Right lung (tissue), 10 donors: ENCODE measurements at places on chromosomes 12 and 14. TPM values are rescaled to one million over a fixed set of nuclear protein-coding genes. Genes with fewer than 3 reads are reported as not detected.

DNA sequence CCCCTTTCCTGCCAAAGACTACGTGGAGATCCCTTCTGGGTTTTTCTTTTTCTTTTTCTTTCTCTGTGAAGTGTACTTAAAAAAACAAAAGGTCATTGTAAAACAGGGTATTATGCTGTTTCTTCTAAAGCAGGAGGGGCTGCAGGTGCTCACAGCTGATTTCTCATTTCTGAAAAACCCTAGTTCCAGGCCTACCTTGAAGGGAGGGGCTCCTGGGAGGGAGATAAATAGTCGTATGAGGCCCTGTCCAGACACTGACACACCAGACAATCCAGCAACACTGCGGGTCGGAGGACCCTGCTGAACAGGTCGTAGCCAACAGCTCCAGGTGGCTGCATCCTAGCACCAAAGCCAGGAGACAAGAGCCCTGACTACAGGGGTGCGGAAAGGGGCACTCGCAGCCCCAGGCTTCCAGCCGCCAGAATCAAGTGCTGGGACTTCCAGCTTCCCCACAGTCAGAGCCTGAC is 41.1 kb downstream of the PSMA6 start:
- no peak for DNase-seq

- DNase-seq = no peak
Measured at GRCh38 chr12:45502481-45503128, 226.9 kb upstream of the ARID2 start.

- DNase-seq = no peak
Measured at GRCh38 chr12:107511292-107511691, 174.3 kb upstream of the PWP1 start.

DNA sequence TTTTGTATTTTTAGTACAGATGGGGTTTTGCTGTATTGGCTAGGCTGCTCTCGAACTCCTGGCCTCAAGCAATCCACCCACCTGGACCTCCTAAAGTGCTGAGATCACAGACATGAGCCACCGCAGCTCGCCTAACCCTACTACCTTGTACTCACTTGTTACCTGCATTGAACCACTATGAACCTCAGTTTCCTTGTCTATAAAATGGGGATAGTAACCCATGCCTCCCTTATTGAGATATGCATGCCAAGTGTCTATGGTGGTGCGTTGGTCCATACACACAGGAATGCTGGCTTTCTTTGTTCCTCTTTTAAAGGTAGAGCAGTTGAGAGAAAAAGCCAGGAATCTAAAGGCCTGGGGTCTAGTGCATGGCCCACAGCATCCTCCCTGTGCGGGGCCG is 40.9 kb downstream of the KDM2B start:
- DNase-seq = no peak

DNA sequence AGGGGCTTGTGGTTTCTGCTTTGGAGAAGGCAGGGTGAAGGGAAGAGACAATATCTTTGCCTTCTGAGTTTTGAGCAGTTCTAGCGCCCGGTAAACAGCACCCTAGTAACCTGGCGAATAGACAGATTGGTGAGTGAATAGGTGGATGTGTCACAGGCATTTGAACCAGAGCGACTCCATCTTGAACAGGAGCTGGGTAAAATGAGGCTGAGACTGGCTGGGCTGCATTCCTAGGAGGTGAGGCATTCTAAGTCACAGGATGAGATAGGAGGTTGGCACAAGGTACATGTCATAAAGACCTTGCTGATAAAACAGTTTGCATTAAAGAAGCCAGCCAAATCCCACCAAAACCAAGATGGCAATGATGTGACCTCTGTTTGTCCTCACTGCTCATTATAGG is 643.6 kb upstream of the TMEM132C start:
- no peak for DNase-seq

- no peak for DNase-seq
Measured at GRCh38 chr12:62346817-62347216, 86.6 kb downstream of the USP15 start.

- DNase-seq = no peak
Measured at GRCh38 chr12:18373181-18373580, 111.9 kb downstream of the PIK3C2G start.

DNA sequence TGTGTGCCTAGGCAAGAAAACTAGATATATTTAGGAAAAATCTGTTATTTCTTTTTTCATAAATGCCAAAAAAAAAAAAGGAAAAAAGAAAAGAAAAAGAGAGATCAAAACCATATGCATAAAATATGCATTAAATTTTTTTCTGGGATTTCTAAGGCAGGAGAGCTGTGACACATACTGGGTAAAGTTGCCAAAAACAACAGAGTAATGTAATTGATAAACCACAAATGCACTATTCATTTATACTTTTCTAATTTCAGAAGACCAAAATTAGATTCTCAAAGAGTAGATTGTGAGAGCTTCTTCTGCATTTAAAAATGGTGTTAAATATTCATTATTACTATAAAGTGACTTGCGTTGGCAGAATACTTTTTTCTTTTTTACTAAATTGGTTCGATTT is 673.8 kb upstream of the MGAT4C start:
- no peak for DNase-seq

- no peak for DNase-seq
Measured at GRCh38 chr12:31267966-31268365, 58.0 kb downstream of the SINHCAF start.

DNA sequence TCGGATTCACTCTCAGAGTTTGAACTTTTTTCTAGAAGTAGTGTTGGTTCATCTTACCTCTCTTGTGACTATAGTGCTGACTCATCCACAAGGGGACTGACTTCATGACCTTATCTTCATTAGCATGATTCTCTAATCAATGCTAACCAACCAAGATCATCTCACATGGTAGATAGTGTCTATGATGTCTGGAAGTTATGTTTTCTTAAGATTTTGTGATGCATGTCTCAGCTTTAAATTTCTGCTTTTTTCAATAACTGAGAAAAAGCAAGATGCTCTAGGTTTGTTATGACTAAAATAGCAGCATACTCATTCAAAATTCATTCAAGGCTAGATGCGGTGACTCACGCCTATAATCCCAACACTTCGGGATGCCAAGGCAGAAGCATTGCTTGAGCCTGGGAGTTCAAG is 12.3 kb upstream of the SLC35E3 start:
- no peak for DNase-seq

DNA sequence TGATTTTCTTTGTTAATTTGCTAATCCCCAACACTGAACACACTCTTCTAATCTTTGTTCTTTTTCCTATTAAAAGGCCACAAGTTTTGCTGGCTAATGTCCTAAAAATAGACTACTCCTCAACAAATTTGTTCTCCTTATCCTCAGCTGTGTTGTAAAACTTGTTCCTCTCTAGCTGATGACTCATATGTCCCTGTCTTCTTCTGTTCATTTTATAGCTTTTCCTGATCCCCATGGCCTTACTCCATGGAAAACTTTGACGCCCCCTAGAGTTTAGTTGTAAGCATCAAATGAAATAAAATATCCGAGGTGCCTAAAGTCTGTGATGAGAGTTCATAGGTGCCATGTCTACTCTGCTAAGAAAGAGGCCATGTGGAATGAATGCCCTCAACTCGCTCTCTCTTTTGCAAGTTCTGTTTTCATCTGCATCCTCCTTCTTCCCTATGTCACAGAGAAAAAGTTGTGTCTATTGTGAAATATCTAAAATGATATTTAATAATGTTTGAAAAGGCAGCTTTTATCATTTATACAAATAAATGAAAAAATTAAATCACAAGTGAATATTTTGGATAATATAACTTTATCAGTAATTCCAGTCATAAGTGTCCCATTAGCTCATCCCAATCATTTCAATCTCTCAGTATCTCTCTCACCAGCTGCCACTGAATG is 237.9 kb downstream of the IPO8 start:
- DNase-seq = no peak

- no peak for DNase-seq
Measured at GRCh38 chr12:3071107-3071506, 6.1 kb upstream of the TSPAN9 start.

- peak; percentile 27 for DNase-seq
Measured at GRCh38 chr14:54535646-54536045, 25.9 kb downstream of the CGRRF1 start.

DNA sequence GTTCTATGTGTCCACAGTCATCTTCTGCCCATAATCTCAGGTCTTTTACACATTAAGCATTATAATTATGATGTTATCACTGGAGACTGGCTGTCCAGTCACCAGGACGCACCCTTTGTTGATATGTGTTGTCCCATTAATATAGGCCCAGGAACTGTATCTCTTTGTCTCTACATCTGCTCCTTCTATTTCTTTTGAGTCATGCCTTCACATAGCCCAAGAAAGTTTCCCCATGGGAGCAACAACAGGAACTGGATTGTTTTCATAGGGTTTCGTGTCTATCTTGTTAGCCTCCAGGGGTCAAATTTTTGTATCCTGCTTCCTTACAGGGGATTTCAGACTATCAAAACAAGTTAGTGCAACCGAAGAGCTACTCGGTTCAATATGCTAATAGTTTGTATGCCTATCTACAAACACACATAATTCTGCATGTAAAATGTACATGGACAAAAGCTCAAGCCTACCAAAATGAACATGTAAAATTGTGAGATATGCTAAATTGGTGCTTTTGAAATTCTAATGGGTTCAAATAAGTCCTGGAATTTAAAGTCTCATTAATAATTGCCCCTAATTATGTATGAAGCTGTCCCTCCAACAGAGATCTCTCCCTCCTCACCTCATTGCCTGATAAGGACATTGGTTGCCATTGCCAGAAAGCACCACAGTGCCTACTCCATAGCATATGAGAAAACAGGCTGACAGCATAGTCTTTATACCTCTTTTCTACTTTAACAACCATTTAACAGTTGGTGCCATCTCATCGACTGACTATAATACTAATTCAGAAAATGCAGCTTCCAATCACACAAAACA is 99.8 kb upstream of the DIO2 start:
- DNase-seq = peak; percentile 73

- no peak for DNase-seq
Measured at GRCh38 chr12:89183985-89184435, 168.3 kb downstream of the DUSP6 start.

DNA sequence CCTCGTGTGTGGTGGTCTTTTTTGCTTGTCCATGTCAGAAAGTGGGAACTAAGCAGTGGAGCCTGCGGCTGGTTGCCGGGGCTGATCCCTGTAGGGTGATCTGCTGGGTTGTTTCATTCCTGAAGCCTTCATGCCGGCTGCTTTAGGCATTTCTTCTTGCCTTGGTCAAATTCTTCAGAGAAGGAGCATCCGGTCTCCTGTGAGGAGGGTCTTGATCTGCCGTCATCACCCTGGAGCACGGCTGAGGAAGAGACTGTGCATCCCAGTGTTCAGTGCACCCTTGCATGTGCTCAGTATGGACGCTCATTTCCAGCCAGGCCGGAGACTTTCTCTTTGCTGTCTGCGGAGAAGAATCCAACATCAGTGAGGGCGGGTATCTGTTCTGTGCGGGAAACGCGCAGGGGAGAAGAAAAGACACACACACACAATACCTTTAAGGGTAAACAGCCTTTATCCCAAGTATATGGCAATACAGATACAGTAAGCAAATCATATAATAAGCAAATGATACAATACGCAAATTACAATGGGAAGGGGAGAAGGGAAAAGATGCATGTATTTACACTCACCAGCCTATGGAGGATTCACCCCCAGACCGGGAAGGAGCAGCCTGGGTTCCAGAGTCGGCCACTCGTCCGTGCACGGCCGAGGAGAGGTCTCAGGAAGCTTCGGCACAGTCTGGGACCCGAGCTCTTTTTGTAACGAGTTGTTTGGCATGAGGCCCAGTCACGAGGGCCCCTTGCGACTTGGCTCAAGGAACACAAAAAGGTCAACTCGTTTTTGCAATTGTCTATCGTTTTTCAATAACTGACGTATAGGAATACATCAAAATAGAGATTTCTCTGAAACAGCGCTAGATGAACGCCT is 1366.8 kb upstream of the TMEM132C start:
- DNase-seq = no peak

GRCh38 chr12:42283739-42284138 is 42.2 kb downstream of the ZCRB1 start:
- no peak for DNase-seq

GRCh38 chr12:45880533-45880932 is 109.8 kb downstream of the SCAF11 start:
- no peak for DNase-seq

- DNase-seq = no peak
Measured at GRCh38 chr14:36522347-36522971, 2.4 kb upstream of the NKX2-1 start.

- no peak for DNase-seq
Measured at GRCh38 chr12:50951112-50951511, 1.2 kb upstream of the HIGD1C start.

DNA sequence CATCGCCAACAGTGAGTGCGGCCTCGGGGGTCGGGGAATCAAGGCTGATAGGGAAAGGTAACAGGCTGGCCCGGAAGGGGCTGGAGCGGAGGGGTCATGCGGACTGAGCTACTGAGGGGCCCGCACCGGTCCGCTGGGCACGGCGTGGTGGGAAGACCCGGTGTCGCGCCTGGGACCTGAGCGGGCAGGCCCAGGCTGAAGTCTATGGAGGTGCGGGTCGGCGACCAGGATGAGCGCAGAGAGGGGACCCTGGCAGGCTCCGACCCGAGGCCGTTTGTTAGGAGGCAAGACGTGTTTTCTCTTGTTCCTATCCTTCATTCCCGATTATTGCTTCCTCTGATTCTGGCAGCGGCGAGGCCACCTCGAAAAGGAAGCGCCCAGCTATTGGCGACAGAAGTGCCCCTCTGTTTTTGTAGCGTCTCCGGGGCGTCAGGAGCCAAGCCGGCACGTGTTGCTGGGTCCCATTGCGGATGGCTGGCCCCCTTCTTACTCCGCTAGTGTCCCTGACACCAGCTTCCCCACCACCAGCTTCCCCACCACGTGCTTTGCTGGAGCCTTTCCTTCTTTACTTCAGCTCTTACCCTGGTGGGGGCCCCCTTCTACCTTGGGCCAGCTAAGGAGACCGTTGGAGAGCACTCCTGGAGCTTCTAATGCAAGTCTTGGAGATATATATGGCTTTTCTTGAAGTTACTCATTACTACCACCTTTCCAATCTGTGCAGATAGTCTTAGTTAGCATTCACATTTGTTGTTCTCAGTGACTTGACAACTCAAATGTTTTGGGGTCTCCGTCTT is 653 bp downstream of the PA2G4 start:
- no peak for DNase-seq

DNA sequence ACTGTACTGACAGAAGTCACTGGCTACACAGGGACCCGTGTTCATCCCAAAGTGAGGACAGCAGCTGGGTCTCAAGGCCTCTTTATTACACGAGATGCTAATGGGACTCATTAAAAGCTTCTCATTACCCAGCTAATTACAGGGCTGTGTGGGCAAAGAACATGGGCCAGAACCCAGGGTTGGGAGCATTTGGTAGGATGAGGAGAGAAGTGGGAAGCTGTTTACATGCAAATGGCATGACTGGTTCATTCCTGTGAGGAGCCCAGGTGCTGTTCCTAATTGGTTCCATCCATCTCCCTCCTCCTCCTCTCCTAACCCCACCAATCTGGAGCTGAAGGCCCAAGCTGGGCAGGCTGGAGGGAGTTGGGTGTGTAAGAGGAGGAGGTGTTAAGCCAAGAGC is 8.9 kb upstream of the TAC3 start:
- no peak for DNase-seq

The AMN gene
- polyA plus RNA-seq = 1.3 TPM

The CD163 gene
- 14.8 TPM for polyA plus RNA-seq

The CLEC1B gene
- 1.3 TPM for polyA plus RNA-seq

The NUP107 gene
- polyA plus RNA-seq = 76.2 TPM

The BCL7A gene
- 16.6 TPM for polyA plus RNA-seq

The TDP1 gene
- 15.2 TPM for polyA plus RNA-seq

The CBX5 gene
- polyA plus RNA-seq = 110 TPM

The CMKLR1 gene
- polyA plus RNA-seq = 12.7 TPM
